ENCODE measurements at places on chromosomes 11 and 22. TPM values are rescaled to one million over a fixed set of nuclear protein-coding genes. Genes with fewer than 3 reads are reported as not detected.

DNA sequence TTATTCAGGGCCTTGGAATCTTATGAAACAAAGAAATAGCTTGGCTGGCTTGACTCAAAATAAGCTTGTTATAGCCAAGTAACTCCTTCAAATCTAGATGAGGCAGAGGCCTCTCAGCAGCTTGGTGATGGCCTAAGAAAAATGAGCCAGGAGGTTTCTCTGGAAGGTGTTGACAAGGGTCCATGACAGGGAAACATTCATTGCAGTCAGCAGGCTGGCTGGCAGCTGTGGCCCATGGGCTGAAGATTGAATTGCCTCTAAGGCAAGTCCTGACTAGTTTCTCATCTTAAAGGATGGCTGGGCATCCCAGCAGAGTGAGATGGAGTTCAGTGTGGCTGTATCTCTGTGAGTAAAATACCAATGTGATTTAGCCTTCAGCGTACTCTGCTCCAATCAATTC is 441.0 kb downstream of the NELL1 start:
- DNase-seq = no peak

The P4HA3 gene
- not detected for total RNA-seq

The CNIH2 gene
- total RNA-seq = 1.1 TPM

The LSP1 gene
- 0.73 TPM for total RNA-seq

All from K562 (cell line).